ENCODE measurements at places on chromosomes 11 and 22.

GRCh38 chr11:6843670-6844069 lies 1.8 kb upstream of the OR10A5 start:
- DNase-seq = no peak

DNA sequence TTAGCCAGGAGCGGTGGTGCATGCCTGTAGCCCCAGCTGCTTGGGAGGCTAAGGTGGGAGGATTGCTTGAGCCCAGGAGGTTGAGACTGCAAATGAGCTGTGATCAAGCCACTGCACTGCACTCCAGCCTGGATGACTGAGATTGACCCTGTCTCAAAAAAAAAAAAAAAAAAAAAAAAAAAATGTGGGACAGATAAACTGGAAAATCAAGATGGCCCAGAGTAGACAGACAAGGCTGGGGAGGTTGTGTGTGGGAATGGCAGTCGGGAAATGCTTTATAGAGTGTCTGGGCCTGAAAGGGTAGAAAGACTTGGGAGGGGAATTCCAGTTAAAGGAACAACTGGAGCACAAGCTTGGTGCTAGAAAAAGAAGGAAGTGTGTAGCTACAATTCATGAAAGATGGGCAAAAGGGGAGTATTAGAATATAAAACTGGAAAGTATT lies 18.2 kb upstream of the WDR74 start:
- DNase-seq = no peak

- peak; percentile 83 for DNase-seq
Observed at GRCh38 chr22:21712751-21713427, 22.7 kb downstream of the YPEL1 start.

DNA sequence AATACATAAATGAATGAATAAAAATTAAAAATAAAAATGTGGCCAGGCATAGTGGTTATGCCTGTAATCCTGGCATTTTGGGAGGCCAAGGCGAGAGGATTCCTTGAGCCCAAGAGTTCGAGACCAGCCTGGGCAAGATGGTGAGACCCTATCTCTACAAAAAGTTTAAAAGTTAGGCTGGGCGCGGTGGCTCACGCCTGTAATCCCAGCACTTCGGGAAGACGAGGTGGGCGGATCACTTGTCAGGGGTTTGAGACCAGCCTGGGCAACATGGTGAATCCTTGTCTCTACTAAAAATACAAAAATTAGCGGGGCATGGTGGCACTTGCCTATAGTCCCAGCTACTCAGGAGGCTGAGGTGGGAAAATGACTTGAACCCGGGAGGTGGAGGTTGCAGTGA lies 9.7 kb upstream of the BEST1 start:
- DNase-seq = no peak

GRCh38 chr11:120900643-120901042 lies 123.3 kb upstream of the TBCEL start:
- DNase-seq = no peak

DNA sequence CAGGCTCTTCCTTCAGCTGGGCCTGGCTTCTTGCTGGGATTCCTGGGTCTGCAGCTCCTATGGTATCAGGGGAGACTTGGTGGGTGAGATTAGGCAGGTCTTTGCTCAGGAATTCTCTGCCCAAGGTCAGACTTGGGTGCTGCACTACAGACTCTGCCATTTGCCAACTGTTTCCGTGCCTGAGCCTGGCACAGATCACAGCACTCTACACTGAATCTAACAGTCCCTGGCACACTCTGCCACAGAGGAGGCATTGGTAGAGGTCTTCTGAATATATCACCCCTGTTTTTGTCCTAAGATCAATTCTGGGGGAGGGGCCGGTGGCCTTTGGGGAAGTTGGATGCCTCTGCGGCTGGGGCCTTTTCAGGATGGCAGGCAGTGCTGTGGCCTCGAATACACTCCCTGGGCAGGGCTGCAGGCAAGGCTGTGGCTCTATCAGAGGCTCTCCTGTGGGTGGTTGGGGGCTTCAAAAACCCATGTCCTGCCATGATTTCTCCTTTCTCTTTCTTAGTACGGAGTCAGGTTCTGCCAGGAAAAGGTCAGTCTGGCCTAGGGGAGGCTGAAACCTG lies 115.0 kb upstream of the NARS2 start:
- DNase-seq = no peak

GRCh38 chr11:34978236-34979191 lies 62.1 kb downstream of the PDHX start:
- DNase-seq = no peak

DNA sequence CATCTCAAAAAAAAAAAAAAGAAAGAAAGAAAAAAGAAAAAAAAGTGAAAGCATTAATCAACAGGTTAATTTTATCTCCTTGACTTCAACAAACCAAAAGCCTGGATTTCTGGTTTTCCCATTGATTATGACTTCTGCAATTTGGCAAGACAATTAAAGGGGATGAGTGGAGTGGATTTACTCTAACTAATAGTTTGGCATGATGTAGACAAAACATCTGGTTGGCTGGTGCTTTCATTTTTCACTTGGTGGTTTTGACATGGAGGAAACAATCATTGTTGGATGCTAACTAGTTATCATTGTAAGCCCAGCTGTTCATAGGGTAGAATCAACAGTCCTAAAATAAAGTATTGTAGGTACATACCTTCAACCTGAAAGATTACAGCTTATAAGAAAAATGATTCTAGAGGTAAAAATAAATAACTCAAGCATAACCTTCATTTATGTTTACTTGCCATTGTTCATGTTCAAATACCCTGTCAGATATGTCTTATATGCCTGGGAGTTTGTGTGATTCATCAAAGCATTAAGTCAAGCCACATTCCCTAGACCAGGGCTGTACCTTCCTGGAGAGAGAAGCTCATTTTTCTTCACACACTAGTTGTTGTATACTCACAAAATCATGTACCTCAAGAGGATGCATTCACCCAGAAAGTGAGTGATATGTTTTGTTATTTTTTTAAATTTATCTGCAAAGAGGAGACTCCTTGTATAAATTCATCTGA lies 15.1 kb downstream of the FIBIN start:
- DNase-seq = no peak

DNA sequence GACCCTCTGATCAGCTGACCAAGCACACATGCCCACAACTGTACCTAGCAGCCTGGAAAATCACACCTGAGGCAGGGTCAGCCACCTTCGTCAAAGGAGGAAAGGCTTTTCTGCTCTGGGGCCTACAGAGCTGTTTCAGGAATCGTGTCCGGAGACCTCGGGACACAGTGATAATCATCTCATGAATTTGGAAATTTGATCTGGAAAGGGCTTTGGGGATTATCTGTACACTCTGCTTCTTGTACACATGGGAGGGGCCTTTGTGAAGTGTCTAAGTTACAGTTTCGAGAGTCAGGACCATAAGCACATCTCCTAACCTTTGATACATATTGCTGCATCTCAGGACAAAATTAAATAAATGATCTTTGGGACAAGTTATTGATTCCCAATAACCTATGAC lies 1421.2 kb upstream of the TENM4 start:
- no peak for DNase-seq

- DNase-seq = no peak
Observed at GRCh38 chr22:42307806-42308563, 37.5 kb upstream of the TCF20 start.

GRCh38 chr22:45456811-45457210 lies 43.3 kb downstream of the RIBC2 start:
- DNase-seq = no peak

Data from GM13977 (cell line).